ENCODE measurements at places on chromosomes 4 and X.
A peak's percentile ranks its signal among the peaks of the same experiment; 100 is the strongest.

DNA sequence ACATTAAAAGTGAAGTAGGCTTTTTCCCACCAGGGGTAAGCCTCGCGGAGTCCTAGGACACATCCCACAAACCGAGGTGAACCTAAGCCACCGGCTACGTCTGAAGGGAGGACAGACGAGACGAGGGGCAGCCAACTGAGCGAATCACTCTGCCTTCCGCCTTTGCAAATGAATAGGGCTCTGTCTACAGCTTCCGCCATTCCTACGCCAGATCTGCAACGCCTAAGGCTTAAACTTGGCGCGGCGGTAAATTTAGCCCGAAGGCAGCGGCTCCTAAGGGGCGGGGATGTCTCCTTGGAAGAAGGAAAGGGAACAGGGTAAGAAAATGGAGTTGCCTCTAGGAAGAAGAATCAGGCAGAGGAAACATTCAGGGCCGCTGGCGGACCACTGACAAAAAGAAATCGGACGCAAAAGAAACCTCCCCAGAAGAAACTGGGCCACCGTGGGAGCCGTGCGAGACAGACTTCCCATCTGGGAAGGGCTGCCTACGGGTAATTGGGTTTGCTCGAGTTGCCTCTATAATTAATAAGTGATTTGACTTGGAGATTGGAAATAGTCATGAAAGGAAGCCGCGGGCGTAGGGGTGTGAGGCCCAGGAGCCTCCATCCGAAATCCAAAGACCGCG is 90.5 kb downstream of the BCOR start:
- DNase-seq: no peak

DNA sequence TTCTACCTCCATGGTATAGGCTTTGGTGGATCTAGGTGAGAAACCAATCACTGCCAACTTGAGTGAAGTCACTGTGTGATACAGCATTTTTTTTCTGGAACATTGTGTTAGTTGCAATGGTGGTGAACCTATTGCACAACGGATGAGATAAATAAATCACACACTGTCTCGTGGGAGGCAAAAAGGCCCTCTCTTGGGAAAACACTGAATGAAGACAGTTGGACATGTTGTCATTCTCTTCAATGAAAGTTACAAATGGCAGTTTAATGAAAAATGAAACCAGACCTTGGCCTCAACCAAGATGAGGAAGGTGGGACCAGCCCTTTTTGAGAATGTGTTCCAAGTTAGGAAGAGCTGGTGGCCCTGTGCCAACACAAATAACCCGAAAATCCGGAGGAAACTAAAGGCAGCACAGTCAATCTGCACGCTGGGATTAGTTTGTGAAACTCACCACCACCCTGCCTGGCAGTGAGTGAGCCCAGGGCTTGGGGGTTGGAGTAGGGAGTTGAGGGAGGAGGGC is 5.4 kb upstream of the ADGRG2 start:
- no peak for DNase-seq

GRCh38 chr4:187550256-187550950 is 445.2 kb upstream of the ZFP42 start:
- DNase-seq: no peak

- DNase-seq: no peak
Measured at GRCh38 chr4:174485025-174485424, 37.3 kb downstream of the HPGD start.

DNA sequence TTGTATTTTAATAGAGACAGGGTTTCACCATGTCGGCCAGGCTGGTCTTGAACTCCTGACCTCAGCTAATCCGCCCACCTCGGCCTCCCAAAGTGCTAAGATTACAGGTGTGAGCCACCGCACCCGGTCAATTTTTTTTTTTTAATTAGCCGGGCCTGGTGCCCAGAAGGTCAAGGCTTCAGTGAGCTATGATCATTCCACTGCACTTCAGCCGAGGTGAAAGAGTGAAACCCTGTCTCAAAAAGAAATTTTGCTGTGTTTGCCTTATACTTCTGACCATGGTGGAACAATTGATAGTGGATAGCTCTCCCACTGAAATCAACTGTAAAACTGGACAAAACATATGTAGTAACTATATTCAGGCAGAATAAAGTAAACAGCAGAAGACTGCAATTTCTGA is 24.0 kb upstream of the SMIM14 start:
- no peak for DNase-seq

DNA sequence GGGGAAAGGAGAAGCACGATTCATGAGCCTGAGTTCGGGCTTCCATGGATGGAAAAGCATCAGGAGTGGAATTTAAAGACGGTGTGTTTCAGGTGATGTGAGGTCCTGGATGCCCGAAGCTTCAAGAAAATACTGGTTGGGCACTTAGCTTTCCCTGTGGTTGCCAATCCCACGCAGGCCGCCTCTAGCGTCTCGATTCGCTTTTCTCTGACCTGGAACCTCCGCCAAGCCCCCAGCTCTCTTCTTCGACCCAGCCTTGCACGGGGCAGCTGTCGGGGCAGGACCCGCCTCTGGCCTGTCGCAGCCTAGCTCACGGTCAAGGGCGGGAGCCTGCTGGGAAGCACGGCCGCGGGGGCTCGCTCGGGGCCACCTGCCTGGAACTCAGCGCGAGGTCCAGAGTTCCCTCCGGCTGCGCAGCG is 308 bp upstream of the TLR2 start:
- DNase-seq: peak; percentile 5
